ENCODE measurements at places on chromosomes 16 and 17.

DNA sequence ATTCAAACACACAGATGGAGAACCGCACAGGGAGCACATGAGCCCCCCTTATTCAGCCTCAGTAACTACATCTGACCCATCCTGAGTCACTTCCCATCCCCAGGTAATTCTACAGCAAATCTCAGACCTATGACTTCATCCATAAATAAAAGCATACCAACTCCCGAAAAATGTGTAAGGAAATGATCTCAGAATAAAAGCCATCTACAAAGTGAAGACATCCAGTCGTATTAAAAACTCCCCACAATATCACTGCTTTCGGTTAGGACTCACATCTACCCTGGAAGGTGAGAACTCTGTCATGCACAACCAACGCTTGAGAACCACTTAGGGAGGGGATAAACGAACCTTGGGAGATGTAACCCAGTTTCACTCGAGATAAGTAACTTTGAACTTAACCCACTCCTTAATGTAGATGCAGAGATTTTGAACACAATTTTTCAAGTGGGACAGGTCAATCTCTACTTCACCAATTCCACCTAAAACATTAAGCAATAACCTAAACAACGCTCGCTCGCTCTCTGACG, 1.3 kb downstream of the USP36 start:
- DNase-seq, result peak; percentile 42

- no peak for DNase-seq
Measured at GRCh38 chr17:9811086-9811485, 10.8 kb downstream of the GSG1L2 start.

DNA sequence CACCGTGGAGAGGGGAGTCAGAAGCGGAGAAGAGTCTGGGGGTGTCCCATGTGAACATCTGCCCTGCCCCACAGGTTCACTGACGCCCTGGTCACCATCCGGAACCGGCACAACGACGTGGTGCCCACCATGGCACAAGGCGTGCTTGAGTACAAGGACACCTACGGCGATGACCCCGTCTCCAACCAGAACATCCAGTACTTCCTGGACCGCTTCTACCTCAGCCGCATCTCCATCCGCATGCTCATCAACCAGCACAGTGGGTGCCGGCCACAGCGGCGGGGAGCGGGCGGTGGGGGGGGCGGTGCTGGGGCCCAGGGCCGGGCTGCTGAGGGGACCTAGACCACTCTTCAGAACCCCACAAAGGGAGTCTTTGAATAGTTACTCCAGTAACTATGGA, 10.7 kb downstream of the PDK2 start:
- DNase-seq, result no peak

GRCh38 chr17:6356562-6356961, 78.4 kb downstream of the AIPL1 start:
- no peak for DNase-seq

DNA sequence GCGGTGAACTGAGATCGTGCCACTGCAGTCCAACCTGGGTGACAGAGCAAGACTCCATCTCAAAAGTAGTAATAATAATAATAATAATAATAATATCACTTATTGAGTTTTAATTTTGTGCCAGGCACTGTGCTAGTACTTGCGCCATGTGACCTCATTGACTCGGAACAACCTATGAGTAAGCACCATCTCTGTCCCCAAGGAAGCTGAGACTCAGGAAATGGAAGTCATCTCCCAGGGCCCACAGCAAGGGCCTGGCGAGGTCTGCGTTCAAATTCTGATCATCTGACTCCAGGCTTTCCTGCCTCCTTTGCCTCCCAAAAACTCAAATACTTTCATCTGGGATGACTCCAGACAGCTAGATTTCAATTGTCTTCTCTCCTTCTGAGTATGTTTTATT, 162.9 kb downstream of the SEC14L1 start:
- DNase-seq, result no peak

DNA sequence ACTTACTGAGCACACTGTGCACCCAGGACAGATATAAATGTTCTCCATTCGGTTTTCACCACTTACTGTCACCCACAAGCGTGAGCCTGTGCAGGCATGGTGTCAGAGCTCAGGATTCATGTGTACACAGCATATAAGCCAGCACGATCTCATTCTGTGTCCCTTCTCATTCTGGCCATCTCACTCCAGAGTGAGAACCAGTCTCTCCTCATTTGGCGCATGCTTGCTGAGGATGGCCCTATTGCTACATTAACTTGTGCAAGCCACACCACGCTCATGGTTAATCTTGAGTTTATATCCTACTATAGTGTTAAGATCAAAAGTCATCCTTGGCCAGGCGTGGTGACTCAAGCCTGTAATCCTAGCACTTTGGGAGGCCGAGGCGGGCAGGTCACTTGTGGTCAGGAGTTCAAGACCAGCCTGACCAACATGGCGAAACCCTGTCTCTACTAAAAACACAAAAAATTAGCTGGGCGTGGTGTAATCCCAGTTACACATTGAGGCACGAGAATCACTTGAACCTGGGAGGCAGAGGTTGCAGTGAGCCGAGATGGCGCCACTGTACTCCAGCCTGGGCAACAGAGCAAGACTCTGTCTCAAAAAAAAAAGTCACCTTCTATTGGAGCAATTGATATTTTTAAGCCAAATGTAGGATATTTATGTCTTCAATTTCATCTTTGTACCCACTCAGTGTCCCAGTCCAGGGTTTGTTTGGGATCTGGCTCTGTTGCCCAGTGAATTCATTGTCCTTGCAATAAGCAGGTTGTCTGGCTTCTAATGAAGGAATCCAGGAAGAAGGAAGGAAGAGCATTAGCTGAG, 20.9 kb downstream of the SOCS1 start:
- DNase-seq, result no peak

GRCh38 chr17:78313735-78314648, 45.9 kb downstream of the SOCS3 start:
- DNase-seq, result peak; percentile 90

DNA sequence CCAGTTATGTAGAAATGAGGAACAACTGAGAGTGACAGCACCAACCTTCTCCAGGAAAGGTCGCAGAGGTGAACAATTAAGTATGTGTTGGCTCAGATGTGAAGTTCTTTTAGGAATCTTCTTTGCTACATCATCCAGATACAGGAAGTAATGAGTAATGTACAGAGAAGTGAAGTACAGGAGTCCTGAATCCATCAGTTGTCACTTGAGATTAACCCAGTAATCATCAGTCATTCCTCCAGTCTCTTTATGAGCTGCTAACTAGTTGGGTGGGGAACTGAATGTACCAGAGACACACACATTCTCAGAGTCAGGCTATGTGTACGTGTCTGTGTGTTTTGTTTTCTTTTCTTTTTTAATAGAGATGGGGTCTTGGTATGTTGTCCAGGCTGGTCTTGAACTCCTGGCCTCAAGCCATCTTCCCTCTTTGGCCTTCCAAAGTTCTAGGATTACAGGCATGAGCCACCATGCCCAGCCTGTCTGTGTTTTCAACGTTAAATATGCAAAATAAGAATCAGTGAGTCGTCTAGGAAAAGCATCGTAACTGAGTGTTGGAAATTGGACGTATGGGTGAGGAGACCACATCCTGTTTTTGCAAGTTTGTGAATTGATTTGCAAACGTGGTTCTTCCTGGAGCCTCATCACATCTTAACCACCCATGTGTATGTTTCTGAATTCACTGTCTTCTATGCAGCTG, 19.9 kb downstream of the ZNF200 start:
- DNase-seq, result no peak

- DNase-seq, result no peak
Measured at GRCh38 chr17:35972066-35972465, 9.2 kb downstream of the CCL16 start.

GRCh38 chr16:73000020-73000906, 47.7 kb downstream of the ZFHX3 start:
- DNase-seq, result no peak

DNA sequence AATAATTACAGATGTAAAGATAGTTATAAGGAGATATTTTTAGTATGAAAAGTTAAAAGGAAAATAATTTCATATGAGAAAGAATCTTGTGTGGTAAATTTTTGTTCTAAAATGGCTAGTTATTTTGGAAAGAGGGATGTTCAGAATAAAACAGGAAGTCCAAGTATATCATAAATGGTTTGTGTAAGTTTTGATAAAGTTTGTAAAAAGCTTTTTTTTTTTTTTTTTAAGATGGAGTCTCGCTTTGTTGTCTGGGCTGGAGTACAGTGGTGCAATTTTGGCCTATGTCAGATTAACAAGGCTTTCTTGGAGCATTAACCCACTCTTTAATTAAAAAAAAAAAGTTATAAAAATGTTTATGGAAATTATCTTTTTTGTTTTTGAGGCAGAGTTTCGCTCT, 8.2 kb upstream of the CDK10 start:
- DNase-seq, result no peak

DNA sequence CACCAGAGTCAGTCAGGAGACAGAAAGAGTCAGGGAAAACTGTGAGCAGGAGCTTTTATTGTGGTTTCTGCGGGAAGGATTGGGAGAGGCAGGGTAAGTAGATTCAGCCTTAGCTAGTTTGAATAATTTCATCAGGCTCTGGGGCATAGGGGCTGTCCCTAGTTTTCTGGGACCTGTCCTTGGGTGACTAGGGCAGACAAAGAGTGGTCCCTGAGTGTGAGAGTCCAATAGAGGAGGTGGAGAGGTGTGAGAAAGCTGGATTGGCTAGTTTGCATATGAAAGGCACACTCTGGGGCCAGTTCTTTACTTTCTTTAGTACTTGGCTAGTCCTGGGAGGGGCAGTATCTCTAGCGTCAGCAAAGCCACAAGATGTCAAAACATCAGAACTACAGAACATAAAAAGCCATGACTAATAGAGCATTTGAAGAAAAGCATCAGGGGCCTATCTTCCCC, 255.6 kb downstream of the HS3ST3A1 start:
- DNase-seq, result no peak

GRCh38 chr16:87255866-87256265, 61.3 kb downstream of the C16orf95 start:
- DNase-seq, result no peak

DNA sequence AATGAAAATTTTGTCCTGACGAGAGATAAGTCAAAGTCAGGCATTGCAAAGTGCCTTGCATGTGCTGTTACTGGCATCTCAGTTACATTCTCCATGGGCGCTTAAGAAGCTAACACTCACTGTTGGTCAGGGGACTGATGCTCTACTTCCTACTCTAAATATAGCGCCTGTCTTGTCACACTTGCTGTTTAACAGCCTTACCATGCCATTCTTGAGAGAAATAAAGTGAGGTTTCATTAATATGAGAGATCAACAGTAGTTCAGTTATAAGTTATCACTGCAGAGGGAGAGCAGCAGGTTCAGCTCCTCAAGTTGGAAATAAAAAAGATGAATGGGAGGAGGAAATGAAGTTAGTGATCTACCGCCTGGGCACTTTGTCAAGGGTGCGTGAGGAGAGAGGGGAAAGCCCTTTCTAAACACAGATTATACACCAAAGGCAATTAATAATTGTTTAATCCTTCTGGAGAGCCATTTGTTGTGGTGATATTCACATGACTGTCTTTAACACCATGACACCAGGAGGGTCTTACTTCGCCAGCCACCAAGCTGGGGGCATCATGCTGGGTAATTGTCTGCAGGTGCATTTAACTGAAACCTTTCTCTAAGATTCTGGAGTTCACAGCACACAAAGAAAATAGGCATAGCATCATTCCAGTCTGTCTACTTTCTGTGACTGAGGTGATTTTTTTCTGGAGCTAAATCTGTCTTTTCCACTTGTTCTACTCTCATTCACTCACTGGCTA, 568.7 kb upstream of the HSBP1 start:
- DNase-seq, result no peak

- no peak for DNase-seq
Measured at GRCh38 chr17:40735016-40735415, 20.1 kb downstream of the KRT25 start.

- DNase-seq, result no peak
Measured at GRCh38 chr16:79407461-79408135, 192.9 kb downstream of the MAF start.

DNA sequence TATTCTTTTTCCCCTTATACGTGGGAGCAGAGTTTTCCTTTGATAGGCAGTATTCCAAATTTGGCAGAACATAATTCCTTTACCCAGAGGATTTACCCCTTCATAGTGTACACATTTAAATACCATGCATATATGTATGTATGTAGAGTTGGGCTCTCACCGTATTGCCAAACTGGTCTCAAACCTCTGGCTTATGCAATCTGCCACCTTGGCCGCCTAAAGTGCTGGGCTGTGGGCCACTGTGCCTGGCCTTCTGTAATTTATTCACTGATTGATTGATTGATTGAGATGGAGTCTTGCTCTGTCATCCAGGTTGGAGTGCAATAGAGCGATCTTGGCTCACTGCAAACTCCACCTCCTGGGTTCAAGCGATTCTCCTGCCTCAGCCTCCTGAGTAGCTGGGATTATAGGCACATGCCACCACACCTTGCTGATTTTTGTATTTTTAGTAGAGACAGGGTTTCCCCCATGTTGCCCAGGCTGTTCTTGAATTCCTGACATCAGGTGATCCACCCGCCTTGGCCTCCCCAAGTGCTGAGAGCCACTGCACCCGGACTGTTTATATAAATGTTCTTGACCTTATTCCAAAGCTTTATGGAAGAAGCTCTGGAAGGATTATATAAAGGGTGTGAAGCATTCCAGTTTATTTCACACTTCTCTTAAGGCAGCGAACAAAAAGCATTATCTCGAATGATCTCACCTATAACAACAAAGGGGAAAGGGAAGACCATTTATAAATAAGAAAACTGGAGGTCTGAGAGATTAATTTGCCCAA, 14.9 kb downstream of the GLG1 start:
- DNase-seq, result no peak

DNA sequence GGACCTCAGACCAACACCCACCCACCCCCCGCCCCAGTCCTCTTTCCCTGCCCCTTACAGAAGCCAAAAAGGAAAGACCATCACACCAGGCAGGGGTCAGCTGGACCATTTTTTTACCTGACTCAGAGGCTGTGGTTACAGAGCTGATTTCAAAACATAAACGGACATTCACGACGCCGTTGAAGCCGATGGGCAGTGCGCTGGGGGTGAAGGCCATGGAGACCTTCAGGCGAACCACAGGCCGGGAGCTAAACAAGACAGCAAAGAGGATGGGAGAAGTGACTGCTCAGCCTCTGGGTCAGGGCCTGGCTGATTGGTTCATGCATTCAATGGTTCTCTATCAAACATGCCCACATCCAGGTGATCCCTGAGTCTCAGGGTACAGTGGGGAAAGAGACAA, 24.1 kb downstream of the HASPIN start:
- DNase-seq, result no peak

DNA sequence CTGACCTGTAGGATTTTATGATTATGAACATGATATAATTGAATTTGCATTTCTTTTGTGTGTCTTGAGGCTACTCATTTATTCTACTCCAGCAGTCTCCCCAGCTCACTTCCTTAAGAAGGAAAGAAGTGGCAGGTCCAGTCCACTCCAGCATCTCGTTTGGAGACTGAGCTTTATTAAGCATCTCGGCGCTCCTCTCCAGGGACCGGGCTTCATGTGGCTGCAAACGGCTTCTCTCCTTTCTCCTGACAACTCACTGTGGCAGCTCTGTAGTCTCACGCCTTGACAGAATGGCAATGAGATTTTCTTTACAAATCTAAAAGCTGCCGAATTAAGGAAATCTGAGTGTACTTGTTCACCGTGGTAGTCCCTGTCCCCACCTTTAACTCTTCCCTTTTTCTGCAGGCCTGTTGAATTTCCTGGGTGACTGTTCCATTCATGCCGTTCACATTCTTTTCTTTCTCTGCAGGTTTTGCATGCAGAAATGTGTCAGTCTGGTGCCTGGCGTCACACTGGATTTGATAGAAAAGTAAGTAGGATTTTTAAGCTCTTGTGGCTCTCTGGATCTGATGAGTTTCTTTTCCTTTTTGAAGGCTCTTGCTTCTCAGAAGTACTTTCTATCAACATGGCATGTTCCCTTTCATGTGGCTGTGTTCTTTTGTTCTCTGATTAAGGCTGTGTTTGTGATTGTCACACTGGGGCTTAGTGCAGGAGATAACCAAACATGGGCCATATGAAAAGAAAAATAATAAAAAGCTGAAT, 200.5 kb upstream of the CHMP6 start:
- DNase-seq, result no peak

GRCh38 chr17:66175892-66176291, 16.0 kb downstream of the CEP112 start:
- no peak for DNase-seq
